ENCODE measurements at places on chromosomes 4 and X.

DNA sequence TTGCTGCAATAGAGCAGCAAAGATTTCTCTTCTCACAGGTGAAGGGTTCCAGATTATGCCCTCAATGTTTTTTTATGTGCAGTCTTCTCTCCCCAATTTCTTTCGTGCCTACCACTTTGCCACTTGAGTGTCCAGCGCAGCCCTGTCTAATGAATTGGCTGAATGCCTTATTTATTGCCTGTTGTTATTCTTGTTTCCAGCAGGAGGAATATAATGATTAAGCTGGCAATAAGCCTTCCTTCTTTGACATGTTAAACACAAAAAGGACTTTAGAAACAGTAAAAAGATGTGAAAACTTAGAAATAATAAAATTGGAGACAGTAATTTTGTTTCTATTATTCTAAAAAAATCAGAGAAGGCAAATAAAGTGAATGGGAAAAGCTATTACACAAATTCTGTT is 34.6 kb upstream of the FRAS1 start:
- no peak overlapping the region for H3K27ac ChIP-seq
- no peaks in the 10 kb centered on the region for H3K36me3 ChIP-seq
- H3K27me3 ChIP-seq: no peaks in the 10 kb centered on the region

GRCh38 chr4:153534792-153535629 is 68.9 kb downstream of the TMEM131L start:
- H3K27me3 ChIP-seq: no peaks in the 10 kb centered on the region
- H3K4me3 ChIP-seq: no peak overlapping the region
- peaks cover 4% of the 10 kb centered on the region for H3K4me1 ChIP-seq
- H3K27ac ChIP-seq: peak overlapping the region; percentile 28

- no peak for DNase-seq
- H3K27me3 ChIP-seq: no peaks in the 10 kb centered on the region
- peaks cover 6% of the 10 kb centered on the region for H3K4me1 ChIP-seq
- peaks cover 5% of the 10 kb centered on the region for H3K36me3 ChIP-seq
- H3K4me3 ChIP-seq: no peak overlapping the region
Measured at GRCh38 chr4:55729351-55730279, 90.0 kb upstream of the EXOC1L start.

GRCh38 chr4:155072417-155072816 is 136.0 kb upstream of the NPY2R start:
- no peak overlapping the region for H3K27ac ChIP-seq
- H3K36me3 ChIP-seq: no peaks in the 10 kb centered on the region
- H3K4me1 ChIP-seq: no peaks in the 10 kb centered on the region
- DNase-seq: no peak

DNA sequence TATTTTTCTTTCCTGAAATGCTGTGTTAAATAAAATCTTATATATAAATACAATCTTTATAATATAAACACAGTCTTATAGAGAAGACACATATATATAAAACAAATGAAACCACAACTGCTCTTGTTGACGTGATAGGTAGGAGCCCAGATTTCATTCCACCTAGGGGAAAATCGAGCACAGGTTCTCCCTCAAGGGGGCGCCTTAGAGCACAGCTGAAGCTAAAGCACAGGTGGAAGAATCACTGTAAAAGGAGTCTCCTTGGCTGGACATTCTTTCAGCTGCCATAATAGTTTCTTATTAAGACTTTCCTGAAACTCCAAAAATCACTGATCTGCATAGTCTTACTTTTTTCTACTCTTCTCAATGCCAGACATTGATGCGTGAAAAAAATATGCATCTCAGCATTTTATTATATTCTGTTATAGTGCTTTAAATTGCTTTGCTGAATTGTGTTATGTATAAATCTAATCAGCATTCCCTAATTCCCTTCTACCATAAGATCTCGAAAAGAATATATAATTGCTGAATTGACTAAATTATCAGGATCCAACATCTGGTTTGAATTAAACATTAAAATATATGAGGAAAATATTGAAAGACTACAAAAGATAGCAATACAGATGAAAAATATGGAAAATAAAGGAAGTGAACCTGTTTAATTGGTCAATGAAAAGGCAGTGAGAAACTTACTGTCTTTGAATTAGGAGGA is 25.5 kb upstream of the RXFP1 start:
- no peaks in the 10 kb centered on the region for H3K4me1 ChIP-seq
- peak; percentile 61 for DNase-seq
- no peak overlapping the region for H3K4me3 ChIP-seq
- no peak overlapping the region for H3K27ac ChIP-seq
- no peaks in the 10 kb centered on the region for H3K27me3 ChIP-seq

DNA sequence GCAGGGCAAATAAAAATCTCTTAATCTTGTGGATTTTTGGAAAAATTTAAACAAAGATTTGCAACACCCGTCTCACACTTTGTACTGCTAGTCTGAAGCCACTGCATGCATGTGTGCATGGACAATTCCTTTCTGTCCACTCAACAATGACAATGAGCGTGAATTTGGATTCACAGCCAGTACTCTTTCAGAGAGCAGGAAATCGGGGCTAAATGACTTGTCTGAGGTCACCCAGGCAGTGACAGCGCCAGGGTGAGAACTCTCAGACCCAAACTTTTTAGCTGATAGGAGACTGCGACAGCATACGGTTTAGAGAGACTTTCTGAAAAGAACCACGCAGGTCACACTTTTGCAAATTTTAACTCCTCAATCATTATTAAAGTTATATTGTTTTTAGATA is 90.9 kb downstream of the ZNF827 start:
- no peaks in the 10 kb centered on the region for H3K27me3 ChIP-seq
- DNase-seq: no peak
- no peak overlapping the region for H3K27ac ChIP-seq
- H3K4me1 ChIP-seq: peaks cover 13% of the 10 kb centered on the region

DNA sequence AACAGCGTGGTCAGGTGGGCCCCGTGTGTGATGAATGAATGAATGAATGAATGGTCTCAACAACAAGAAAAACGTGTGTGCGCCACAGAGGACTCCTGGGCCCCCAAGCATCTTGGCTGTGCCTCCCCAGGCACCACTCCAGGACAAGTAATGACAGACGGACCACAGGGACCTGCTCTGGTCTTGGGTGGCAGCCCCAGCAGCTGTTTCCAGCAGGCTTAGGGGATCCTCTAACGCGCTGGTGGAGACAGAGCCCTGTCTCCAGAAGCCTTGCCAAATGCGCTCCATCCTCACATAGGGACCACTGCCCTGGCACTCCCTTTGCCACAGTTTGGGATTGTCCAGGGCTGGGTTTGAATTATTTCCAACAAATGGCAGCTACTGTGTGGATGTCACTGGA is 39.1 kb downstream of the PSAPL1 start:
- no peak overlapping the region for H3K4me3 ChIP-seq
- no peak for DNase-seq
- no peaks in the 10 kb centered on the region for H3K36me3 ChIP-seq

GRCh38 chr4:113049421-113050370 is at the start of gene ANK2:
TSS of gene ANK2 (plus strand) at chr4:113049653. CDS start at chr4:113049729, 76 bp downstream.
- H3K4me3 ChIP-seq: no peak within 1 kb of the TSS
- no peaks in the 10 kb centered on the region for H3K36me3 ChIP-seq
- peaks cover 7% of the 10 kb centered on the region for H3K4me1 ChIP-seq

- no peaks in the 10 kb centered on the region for H3K4me1 ChIP-seq
- peak; percentile 16 for DNase-seq
- no peaks in the 10 kb centered on the region for H3K36me3 ChIP-seq
- H3K27me3 ChIP-seq: peaks cover 14% of the 10 kb centered on the region
- H3K27ac ChIP-seq: no peak overlapping the region
Measured at GRCh38 chr4:24722026-24722568, 73.3 kb upstream of the SOD3 start.

GRCh38 chr4:2948895-2949781 is 14.1 kb downstream of the NOP14 start:
- H3K27me3 ChIP-seq: no peaks in the 10 kb centered on the region
- peaks cover 95% of the 10 kb centered on the region for H3K36me3 ChIP-seq
- H3K4me3 ChIP-seq: no peak overlapping the region
- peaks cover 10% of the 10 kb centered on the region for H3K4me1 ChIP-seq
- peak; percentile 42 for DNase-seq

DNA sequence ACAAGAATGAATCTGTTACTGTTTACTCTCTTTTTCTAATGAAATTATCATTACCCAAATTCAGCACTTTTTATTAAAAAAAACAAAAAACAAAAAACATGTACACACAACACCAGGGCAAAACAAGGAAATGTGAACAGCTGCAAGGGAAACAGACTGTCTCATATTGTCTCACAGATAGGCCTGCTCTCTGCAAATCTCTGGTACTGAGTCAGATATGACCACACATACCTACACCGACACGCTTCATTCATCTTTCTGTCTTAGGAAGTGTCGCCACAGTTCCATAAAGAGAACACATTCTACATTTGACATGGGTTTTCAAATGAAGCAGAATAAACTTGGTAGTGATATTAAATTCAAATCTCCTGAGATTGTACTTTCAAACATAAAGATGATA is 92.2 kb upstream of the GPR34 start:
- no peak for DNase-seq
- H3K27ac ChIP-seq: no peak overlapping the region
- H3K27me3 ChIP-seq: peaks cover 49% of the 10 kb centered on the region
- H3K36me3 ChIP-seq: no peaks in the 10 kb centered on the region

GRCh38 chr4:24686866-24687692 is 102.7 kb upstream of the DHX15 start:
- H3K27me3 ChIP-seq: peaks cover 13% of the 10 kb centered on the region
- H3K4me1 ChIP-seq: peaks cover 6% of the 10 kb centered on the region
- H3K27ac ChIP-seq: no peak overlapping the region
- no peaks in the 10 kb centered on the region for H3K36me3 ChIP-seq
- peak; percentile 52 for DNase-seq

DNA sequence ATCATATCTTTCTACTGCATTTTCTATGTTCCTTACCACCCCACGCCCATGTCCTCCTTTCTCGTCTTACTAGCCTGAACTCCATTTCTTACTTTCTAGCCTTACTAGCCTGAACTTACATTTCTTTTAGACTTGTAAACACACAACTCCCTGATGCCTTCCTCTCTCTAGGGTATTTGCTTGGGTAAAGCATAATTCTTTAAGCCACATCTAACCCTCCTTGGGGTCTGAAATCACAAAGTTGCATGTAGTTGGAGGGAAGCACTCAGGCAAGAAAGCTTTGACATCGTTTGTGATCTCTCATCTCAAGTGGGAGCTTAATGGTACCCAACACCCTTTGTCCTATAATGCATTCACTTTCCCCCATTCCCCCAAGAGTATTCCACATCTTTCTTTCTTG is 124.4 kb downstream of the SPOCK3 start:
- H3K36me3 ChIP-seq: no peaks in the 10 kb centered on the region
- no peak for DNase-seq
- H3K27ac ChIP-seq: no peak overlapping the region
- no peak overlapping the region for H3K4me3 ChIP-seq
- H3K27me3 ChIP-seq: no peaks in the 10 kb centered on the region
- H3K4me1 ChIP-seq: peaks cover 12% of the 10 kb centered on the region

- H3K27ac ChIP-seq: no peak overlapping the region
- H3K4me1 ChIP-seq: no peaks in the 10 kb centered on the region
- H3K4me3 ChIP-seq: no peak overlapping the region
- peaks cover 32% of the 10 kb centered on the region for H3K27me3 ChIP-seq
- DNase-seq: no peak
- H3K36me3 ChIP-seq: no peaks in the 10 kb centered on the region
Measured at GRCh38 chrX:15314472-15314871, 968 bp downstream of the ASB11 start.

DNA sequence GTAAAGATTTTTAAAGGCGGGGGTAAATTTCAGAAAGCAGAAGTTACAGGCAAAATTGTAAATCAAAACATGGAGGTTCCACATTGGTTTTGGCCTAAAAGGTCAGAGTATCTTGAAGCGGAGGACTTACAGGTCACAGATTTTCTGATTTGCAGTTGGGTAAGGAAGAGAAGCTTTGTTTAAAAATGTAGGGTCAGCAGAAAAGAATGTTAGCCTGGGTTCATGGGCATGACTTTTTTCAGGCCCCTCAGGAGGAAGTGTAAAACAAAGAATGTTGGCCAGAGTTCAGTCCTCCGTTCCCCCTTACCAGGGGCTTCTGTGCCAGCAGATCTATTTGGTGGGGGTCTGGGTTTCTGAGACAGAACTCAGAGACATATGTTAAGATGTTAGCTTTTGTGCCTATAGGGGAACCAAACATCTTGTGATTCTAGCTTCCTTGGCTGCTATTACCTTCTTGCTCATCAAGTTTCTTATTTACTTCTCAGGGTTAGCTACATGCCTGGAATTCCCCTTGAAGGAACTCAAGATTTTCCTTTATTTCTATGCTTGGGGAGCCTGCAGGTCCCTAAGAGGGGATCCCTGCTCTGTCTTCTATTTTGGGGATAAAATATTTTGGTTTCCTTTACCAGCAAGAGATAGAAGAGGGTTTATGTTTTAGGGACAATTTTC is 160.3 kb downstream of the ANK2 start:
- DNase-seq: no peak
- H3K27me3 ChIP-seq: no peaks in the 10 kb centered on the region
- no peak overlapping the region for H3K27ac ChIP-seq
- no peaks in the 10 kb centered on the region for H3K4me1 ChIP-seq

DNA sequence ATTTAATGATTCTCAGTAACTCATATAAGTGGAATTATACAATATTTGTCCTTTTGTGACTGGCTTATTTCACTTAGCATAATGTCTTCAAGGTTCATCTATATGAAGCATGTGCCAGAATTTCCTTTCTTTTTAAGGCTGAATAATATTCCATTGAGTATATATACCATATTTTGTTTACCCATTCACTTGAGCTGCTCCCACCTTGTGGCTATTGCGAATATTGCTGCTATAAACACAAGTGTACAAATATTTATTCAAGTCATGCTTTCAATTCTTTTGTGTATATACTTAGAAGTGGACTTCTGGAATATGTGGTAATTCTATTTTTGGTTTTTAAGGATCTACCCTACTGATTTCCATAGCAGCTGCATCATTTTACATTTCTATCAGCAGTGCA is 219.1 kb downstream of the MID1 start:
- H3K4me3 ChIP-seq: no peak overlapping the region
- DNase-seq: no peak
- no peak overlapping the region for H3K27ac ChIP-seq
